ENCODE measurements at places on chromosomes 16 and 17. TPM values are rescaled to one million over a fixed set of nuclear protein-coding genes. Genes with fewer than 3 reads are reported as not detected.

EPN3 gene
- 3.3 TPM for polyA plus RNA-seq

GGT6 gene
- 2.7 TPM for polyA plus RNA-seq

CDT1 gene
- polyA plus RNA-seq = 14.0 TPM

FBF1 gene
- 52.1 TPM for polyA plus RNA-seq

HOXB3 gene
- polyA plus RNA-seq = 30.8 TPM

KANSL1 gene
- polyA plus RNA-seq = 53.2 TPM

CIBAR2 gene
- 0.30 TPM for polyA plus RNA-seq

CTU2 gene
- polyA plus RNA-seq = 11.0 TPM

ARMC5 gene
- polyA plus RNA-seq = 13.6 TPM

OVCA2 gene
- polyA plus RNA-seq = 26.8 TPM

Measured in large intestine (tissue), 12 donors.